Left lung (tissue), 14 donors: ENCODE measurements at places on chromosomes 7 and 10. TPM values are rescaled to one million over a fixed set of nuclear protein-coding genes. Genes with fewer than 3 reads are reported as not detected.

The SLC26A5 gene
- 0.84 TPM for total RNA-seq

The RET gene
- total RNA-seq: 0.97 TPM

The ZNF316 gene
- 34.3 TPM for total RNA-seq

The STEAP2 gene
- total RNA-seq: 24.6 TPM

The WEE2 gene
- total RNA-seq: not detected
